Stimulated activated CD8-positive, alpha-beta memory T cell treated with anti-CD3 and anti-CD28 coated beads, Interleukin-15, amount 100 ng/mL, for 4 hours (primary cell): ENCODE measurements at places on chromosomes 1 and 21.

DNA sequence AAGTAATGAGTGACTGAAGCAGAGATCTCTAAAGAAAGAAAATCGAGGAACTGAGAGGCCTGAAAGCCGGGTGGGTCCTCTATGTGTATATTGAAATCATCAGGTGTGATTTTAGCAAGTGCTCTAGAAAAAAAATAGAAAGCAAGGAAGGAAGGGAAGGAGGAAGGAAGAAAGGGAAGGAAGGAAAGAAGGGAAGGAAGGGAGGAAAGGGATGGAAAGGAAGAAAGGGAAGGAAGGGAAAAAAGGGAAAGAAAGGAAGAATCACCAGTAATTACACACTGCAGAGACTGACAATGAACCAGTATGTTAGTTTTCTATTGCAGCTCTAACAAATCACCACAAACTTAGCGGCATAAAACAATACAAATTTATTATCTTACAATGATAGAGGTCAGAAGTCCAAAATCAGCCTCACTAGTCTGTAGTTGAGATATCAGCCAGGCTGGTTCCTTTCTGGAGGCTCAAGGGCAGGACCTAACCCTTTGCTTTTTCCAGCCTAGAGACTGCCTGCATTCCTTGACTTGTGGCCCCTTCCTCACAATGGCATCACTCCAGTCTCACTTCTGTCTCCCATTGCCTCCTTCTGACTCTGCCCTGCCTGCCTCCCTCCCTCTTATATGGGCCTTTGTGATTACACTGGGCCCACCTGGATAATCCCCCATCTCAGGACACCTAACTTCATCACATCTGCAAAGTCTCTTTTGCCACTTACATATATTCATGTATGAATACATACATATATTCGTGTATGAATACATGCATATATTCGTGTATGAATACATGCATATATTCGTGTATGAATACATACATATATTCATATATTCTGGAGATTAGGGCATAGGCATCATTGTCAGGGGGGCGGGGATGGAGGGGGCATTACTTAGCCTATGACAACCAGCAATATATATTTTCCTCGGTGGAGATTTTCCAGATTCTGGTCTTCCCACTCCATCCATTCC, 47.5 kb upstream of the CDC42BPA start:
- no peak for DNase-seq

DNA sequence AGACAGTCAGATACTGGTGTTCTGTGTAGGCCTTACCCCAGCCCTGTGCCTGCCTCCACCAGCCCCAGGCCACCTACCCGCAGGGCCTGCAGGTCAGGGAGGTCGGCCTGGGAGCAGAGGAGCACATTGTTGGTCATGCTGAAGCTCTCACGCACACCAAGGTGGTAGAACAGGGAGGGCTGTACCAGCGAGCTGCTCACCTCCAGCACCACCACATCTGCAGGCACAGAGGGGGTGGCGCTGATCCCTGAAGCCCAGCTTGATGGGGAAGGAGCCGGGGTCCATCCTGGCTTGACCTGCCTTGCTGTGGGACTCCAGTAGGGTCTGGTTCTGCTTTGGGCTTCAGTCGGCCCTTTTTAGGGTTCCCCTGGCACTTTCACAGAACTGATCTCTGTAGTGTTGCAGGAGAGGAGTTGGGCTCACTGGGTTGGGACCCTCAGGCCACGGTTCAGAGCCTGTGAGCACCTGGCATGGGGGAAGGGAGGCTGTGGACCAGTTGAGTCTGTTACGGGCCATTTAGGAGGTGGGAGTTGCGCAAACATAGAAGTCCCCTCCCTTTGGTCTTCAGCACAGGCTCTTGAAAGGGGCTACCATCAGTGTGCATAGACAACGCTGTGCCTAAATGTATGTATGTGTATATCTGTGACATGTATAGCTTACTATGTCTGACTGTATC, 1.9 kb downstream of the MAP3K6 start:
- DNase-seq, result no peak

- no peak for DNase-seq
These were observed 15.9 kb downstream of the BMP8A start for GRCh38 chr1:39507230-39507928.

GRCh38 chr1:22320587-22321344, 130.9 kb upstream of the ZBTB40 start:
- no peak for DNase-seq

DNA sequence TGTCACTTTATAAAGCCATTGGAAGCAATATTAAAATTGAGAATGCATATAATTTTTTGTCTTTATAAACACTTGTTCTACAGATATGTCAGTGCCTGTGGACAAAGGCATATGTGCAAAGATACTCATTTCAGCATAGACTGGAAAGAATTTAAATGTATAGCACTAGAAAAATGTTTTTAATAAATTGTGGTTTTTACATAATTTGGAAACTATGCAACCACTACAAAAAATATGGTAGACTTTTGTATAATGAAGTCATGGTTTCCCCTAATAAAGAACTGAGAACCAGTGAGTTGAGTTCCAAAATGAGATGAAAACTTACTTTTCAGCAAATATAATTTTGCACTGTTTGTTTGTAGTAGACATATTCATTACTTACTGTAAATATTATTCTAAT, 48.5 kb downstream of the BRINP3 start:
- no peak for DNase-seq

GRCh38 chr1:165376041-165376810, 19.7 kb upstream of the LMX1A start:
- no peak for DNase-seq

DNA sequence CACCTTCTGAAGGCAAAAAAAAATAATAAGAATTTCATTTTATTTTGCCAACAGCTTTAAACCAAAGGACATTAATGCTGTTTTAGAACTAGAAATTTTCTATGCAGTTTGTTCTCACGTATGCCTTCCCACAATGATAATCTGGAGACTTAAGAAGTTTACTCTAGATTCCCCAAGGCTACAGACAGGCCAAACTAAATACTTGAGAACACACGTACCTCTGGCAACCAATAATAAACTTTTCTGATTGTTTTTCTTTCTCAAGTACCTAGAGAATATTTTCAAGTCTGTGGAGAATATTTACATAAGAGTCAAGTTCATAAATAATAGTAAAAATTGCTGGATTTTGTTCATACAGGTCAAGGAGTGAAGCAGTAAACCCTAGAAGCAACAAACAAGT, 15.9 kb downstream of the CLDN8 start:
- no peak for DNase-seq

DNA sequence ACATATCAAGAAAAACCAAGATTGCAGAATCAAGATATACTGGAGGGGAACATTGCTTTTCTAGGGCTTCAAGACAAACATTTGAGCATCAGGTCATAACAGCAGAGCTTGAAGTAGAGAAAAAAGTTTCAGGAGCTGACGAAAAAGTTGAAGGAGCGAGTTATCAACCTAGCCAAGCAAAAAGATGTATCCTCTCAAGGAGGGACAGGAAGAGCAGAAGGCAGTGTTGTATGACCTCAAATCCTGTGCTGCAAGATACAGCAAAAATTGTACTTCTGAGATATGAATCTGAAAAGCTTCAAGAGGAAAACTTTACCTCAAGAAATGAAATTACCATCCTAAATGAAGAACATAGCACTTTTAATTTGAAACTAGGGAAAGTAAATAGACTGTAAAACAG, 153.1 kb downstream of the AK5 start:
- no peak for DNase-seq

DNA sequence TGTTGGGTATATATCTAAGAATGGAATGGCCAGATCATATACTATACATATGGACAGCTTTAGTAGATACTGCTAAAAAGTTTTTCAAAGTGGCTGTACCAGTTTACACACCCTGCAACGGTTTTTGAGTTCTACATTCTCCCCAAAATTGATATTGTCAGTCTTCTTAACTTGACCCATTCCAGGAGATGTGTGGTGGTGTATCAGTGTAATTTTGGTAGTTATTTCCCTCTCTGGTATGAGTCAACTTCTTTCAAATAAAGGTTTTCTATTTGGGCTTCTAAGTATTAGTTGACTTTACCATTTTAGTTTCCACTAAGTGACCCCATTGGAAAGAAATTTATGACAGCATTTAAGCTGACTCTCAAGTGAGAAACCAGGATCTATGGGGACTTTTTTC, 29.2 kb downstream of the INKA2 start:
- DNase-seq, result no peak

DNA sequence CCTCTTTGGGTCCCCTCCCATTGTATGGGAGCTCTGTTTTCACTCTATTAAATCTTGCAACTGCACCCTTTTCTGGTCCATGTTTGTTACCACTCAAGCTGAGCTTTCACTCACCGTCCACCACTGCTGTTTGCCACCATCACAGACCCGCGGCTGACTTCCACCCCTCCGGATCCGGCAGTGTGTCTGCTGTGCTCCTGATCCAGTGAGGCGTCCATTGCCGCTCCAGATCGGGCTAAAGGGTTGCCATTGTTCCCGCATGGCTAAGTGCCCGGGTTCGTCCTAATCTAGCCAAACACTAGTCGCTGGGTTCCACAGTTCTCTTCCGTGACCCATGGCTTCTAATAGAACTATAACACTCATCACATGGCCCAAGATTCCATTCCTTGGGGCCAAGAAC, 157.2 kb downstream of the SEC16B start:
- no peak for DNase-seq

GRCh38 chr1:149896575-149896974, 2.8 kb upstream of the BOLA1 start:
- DNase-seq, result no peak

GRCh38 chr1:8625981-8626898, 191.2 kb downstream of the RERE start:
- DNase-seq, result no peak

GRCh38 chr1:202011994-202012393, 1.6 kb downstream of the ELF3 start:
- no peak for DNase-seq

GRCh38 chr1:19488136-19488535, 2.8 kb upstream of the CAPZB start:
- DNase-seq, result no peak

- no peak for DNase-seq
These were observed 31.9 kb downstream of the GDAP2 start for GRCh38 chr1:117897551-117897950.

- DNase-seq, result no peak
These were observed 15.5 kb downstream of the ETS2 start for GRCh38 chr21:38821248-38821647.

- DNase-seq, result no peak
These were observed 21.4 kb upstream of the LSM10 start for GRCh38 chr1:36419140-36419539.

DNA sequence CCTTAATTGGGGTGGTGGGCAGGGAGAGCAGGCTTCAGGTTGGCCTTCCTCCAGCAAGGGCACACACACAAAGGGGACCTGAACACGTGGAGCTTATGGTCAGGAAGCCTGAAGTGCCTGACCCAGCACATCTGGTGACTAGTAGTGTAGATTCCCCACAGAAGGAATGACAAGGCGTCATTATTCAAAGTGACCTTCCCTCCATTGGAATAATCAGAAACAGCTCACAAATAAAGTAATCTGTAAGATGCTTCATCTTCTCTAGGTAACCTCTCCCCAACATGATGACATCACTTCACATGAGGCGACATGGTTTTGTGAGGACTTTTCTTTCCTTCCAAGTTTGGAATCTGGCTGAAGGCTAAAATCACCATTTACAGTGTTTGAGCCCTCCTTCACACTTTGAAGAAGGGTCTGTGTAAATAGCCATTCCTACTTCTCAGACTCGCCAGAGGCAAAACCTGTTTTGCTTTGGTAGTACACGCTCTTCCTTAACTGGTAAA, 32.8 kb upstream of the ERG start:
- DNase-seq, result no peak

DNA sequence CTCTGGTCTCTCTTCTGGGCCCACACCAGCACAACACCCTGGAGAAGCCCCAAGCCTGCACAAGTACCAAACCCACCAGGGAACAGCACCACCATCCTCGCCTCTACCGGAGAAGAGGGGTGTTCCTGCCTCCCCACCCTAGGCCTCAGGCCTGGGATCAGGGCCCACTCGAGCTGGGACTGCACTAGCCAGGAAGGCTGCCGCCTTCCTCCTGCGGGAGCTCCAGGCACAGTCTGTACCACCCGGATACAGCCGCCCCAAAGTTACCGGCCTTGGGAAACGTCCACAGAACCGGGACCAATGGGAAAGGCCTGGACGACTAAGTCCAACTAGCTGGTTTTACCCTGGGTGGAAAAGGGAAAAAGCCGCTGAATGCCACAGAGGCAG, 3.4 kb downstream of the TAL1 start:
- DNase-seq, result no peak

- no peak for DNase-seq
These were observed 155.6 kb upstream of the ZNF648 start for GRCh38 chr1:182217071-182217470.

- no peak for DNase-seq
These were observed 477.5 kb downstream of the NUF2 start for GRCh38 chr1:163799190-163799805.

- no peak for DNase-seq
These were observed 32.9 kb downstream of the RASAL2 start for GRCh38 chr1:178126741-178127185.

GRCh38 chr21:33244082-33244778, 14.5 kb downstream of the IFNAR2 start:
- DNase-seq, result no peak

DNA sequence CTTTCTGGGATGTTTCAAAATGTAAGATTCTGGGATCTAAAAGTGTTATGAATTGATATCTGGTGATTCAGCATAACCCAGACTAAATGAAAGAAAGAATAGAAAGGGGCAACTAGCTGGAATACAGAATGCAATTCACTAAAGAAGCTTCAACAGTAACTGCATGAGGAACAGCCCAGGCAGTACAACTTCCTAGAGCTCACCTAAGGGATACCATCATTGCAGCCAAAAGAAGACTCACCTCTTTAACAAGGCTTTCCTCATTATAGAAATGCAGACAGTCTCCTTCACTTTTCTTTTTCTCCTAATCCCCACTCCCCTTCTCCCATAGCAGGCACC, 6.3 kb downstream of the RGS5 start:
- DNase-seq, result no peak

GRCh38 chr1:98497497-98497896, 164.0 kb upstream of the SNX7 start:
- DNase-seq, result no peak

DNA sequence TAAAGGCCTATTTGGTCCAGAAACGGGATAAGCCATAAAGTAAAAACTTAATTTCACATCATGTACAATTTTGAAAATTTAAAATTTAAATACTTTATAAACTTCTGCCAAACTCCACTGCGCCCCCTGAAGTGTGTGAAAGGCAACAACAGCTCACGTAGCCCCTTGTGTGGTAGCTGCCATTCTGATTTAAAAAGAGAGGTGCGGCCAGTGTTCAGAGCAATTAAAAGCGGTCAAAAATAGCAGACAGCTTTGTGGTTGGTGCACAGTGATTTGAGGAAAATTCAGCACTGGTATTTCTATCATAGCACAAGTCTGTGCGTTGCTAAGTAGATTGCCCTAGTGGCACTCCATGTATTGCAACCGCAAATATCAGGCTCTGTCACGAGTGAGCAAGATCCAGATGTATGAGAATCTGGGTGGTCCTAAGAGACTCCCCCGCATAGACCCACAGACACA, 122.5 kb downstream of the ATG4C start:
- DNase-seq, result no peak
